ENCODE measurements at places on chromosomes 11 and 22.

DNA sequence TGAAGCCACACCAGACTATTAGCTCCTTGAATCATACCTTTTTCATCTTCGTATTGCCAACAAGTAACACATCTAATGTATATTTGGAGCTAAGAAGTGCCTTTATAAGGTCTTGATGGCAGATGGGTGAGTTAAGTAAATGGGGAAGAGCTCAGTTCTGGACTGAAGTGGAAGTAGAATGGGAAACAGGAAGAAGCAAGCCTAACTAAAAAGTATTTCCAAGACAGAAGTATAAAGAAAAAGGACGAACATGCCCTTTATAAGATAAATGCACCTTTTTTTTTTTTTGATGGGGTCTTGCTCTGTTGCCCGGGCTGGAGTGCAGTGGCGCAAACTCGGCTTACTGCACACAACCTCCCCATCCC lies 14.5 kb downstream of the CRTAM start:
- DNase-seq = no peak

GRCh38 chr22:41140365-41140957 lies 48.1 kb downstream of the EP300 start:
- no peak for DNase-seq

DNA sequence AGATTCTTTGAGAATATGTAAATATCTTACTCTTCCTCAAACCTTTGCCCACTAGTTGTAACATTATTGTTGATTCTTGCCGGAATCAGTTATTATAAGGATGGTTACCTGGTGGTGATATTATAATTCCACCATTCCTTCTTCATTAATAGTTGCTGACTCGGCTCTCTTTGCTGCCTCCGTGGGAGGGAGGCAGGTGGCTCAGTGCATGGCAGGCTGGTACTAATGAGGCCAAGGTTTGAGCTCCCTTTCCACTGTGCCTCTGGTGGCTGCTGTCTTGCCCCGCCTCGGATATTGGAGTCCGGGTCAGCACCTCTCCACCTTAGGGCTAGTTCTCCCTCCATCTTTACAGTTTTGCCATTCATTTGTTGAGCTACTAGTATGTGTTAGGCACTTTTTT lies 12.7 kb downstream of the CD6 start:
- DNase-seq = no peak

DNA sequence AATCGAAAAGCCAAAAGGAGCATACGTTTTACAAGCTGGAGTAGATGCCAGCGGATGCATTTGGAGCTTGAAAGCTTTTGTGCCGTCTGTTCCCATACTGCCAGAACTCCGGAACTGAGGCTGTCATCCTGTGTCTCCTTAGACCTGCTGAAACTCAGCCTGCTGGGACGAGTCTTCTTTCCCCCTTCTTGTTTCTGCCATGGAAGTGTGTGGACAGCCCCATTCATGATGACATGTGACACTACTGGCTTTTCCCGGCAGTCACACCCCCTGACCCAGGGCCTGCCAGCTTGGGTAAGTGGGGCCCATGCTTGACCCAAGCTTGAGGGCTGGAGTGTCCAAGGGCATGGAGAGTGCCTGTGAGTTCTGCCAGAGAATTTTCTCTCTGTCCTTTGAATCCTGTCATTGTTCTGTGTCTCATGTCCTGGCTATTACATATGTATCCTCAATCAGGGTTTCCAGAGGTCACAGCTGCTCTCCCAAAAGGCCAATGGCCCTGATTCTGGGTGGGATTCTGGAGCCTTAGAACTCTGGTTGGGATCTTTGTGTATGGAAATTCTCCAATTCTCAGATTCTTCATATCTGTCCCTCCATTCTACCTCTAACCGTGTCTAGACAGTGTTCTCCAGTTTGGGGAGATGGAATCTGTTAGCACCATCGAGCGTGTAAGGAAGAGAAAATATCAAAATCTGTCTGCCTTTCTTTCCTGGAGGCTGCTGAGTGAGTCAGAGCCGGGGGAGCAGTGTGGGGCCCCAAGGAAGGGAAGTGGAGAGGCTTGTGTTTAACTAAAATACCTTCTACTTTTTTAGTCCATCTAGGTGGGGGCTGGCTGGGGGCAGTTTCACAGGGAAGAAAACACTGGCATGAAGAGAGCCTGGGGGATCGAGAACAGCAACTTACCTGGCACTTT lies 73.2 kb downstream of the KIAA1671 start:
- DNase-seq = no peak

DNA sequence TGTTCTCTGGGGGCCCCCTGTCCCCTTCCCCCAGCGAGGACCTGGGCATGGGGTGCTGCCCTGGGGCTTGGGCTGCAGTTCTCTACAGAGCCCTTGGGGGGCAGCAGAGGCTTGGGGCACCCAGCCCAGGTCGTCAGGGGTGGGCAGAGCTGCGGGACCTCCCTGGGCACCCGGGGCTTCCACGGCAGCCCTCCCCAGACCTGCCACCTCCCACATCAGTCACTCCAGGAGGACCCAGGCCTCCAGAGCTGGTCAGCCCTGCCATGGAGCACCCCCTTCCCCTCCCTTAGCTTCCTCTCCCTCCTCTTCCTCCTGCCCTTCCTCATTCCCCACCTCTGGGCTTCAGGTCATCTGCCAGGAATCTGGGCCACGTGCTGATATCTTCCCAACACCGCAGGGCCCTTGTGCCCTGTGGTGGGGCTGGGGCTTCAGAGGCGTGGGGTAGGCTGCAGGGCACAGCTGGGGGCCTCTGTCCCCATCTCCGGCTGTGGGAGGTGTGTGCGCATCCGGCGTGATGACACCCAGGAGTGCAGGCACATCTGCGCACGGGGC lies 5.8 kb downstream of the TSPAN4 start:
- DNase-seq = peak; percentile 81

DNA sequence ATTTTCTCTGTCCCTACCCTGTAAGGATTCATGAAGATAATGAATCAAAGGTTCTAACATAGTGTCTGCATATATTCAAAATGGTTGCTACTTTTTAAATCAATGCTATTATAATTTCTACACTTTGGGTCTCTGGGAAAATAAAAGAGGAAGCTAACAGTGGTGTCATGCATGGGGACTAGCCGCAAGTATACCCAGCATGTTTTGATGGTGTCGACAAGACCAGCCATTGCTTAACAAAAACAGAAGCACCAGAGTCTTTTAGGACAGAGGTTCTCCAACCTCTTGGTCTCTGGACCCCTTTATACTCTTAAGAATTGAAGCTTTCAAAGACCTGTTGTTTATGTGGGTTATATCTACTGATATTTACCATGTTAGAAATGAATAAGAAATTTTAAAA lies 37.8 kb downstream of the RNF141 start:
- no peak for DNase-seq

All from stimulated activated naive CD8-positive, alpha-beta T cell treated with anti-CD3 and anti-CD28 coated beads, Interleukin-15, Interleukin-2, amounts not matched to agents 100 U/mL and 50 U/mL, for 24 hours (primary cell).